ENCODE measurements at places on chromosomes 4 and X.

DNA sequence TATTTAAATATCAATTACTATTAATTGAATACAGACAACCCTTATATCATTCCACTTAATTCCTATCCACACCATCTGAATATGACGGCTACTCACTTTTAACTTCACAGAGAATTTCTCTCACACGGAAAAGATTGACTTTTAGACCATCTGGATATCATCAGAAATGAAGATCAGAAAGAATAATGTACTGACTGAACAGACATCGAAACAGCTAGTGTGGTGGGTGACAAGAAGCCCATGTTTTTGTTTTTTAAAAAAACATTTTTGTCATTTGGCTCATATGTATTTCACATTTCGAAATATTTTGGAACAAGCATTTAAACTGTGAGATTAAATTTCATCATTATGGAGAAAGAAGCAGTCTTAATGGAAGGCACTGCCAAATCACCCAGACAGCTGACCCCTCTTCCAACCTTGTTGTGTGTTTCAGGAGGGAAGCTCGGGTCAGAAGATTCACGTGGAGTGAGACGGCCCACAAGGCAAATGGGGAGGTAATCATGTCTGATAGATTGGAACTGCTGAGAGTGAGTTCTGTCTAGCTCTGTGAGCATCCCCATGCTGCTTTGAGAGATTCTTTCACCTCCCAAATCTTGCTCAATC, 204.2 kb upstream of the RASGEF1B start:
- no peak for DNase-seq

- no peak for DNase-seq
These were observed 640 bp downstream of the BANK1 start for GRCh38 chr4:101791182-101791558.

DNA sequence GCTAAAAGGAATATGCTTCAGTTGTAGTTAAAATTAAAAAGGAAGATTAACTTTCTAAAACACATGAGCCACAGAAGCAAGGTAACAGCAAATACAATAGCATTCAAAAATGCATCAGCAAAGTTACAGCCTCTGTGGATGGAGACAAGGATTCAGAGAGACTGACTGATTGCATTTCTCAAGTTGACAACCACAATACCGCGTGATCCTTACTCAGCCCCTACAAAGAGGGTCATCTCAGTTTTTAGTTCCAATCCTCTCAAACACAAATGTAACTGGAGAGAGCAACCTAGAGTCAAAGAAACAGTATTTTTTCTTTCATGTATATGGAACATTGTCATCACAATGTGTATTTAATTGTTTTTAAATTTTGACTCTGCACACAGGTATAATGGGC, 14.2 kb upstream of the C1QTNF7 start:
- no peak for DNase-seq

- peak; percentile 73 for DNase-seq
These were observed 5.0 kb downstream of the TACC3 start for GRCh38 chr4:1726146-1726934.

DNA sequence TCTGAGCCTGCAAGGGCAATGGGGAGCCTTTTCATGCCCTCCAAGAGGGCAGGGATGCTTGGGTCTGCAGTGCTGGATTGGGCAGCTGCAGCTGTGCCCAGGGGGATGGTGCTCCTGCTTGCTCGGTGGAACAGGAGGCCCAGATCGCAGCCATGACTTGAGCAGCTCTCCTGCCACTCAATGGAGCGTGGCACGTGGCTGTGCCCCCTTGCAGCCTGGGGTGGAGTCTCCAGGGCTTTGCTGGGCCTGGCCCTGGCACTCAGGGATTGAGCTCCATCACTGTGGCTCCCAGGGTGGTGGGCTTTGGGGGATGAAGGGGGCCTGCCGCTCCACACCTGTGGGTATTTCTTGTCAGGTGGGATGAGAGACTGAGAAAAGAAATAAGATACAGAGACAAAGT, 53.4 kb upstream of the IBSP start:
- DNase-seq = no peak

- DNase-seq = no peak
These were observed 2.3 kb upstream of the SLC35A2 start for GRCh38 chrX:48913605-48914366.

DNA sequence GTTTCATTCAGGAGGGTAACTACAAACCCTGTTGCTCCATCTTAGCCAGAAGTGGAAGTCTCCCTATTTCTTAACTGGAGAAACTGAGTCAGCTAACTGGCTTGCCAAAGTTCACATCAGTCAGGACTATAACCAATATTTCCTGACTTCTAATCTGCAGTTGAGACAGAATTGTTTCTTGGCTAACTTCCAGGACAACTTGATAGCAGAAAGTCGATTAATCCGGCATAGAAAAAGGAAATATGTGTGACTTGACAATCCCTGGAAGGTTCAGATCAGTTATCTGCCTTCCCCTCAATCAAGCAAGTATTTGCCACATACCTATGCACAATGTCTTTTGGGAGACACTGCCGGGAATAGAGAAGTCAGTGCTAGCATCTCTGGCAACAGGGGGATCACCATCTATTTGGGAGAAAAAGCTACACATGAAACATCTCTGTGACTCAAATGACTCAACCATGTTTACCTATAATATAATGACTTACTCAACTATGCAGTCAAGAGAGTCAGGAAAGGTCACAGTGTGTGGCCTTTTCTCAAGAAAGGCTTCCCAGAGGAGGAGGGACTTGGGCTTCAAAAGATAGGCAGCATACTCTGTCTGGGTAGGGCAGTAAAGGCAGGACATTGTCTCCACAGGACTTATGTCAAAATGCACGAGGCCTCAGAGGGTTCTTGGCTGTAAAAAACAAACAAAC, 12.4 kb upstream of the LONRF3 start:
- DNase-seq = no peak

GRCh38 chrX:148500423-148501385, at the start of gene AFF2:
Gene AFF2 (plus strand): TSS chrX:148500617. CDS start chrX:148501098, 481 bp downstream.
- DNase-seq = peak; percentile 20

DNA sequence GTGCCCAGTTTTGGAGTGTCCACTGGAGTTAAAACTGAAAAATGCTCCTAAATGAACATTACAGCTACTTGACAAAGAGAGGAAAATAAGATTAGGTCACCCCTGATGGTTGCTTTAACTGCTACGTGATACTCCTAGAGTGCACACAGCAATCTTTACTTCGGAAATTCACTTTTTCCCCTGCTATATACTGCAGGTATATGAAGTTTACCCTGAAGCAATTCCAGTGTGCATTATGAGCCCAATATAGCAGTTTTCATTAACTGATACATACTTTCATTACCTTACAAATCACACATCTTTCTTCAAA, 773 bp upstream of the ZNF827 start:
- DNase-seq = no peak

DNA sequence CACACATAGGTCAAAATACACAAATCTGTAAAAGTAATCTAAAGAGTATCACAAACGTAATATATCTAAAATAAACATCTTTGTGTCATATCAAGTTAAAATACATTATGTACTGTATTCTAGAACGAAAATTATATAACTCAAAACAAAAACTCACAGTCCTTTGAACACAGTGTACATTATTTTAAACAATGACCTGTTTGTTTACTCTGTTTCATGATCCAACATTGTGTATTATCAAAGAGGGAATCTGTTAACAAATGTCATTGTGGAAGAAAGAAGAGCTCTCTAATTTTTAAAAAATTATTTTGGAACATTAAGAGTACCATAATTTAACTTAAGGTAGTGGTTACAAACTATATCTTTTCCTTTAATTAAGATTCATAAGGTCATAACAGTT, 144.1 kb downstream of the FRYL start:
- DNase-seq = no peak

GRCh38 chrX:4150259-4150658, 436.8 kb upstream of the PRKX start:
- DNase-seq = no peak

- DNase-seq = no peak
These were observed 54.9 kb upstream of the IRF2 start for GRCh38 chr4:184529283-184529682.

DNA sequence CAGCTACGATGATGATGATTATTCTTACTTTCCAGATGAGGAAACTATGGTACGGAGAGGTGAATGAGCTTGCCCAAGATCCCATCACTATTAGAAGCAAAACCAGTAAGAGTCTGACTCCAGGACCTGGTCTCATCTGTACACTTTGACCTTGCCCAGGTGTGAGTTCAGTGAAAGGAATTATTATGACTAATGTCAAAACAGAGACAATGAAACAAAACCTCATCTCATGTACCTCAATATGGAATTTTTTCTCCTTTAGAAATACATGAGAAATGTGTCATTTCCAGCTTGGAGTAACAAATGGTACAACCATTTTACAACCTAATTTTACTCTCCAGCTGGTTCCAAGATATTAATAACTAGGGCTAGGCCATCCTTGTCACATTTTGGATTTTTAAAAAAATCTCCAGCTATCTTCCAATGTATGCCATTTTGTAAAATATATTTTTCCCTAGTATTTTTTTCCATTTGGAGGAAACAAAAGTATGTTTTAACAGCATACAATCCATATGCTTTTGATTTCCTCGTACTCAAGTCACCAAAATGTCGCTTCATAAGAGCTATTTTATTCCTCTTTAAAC, 213.8 kb downstream of the PTTG2 start:
- DNase-seq = no peak

DNA sequence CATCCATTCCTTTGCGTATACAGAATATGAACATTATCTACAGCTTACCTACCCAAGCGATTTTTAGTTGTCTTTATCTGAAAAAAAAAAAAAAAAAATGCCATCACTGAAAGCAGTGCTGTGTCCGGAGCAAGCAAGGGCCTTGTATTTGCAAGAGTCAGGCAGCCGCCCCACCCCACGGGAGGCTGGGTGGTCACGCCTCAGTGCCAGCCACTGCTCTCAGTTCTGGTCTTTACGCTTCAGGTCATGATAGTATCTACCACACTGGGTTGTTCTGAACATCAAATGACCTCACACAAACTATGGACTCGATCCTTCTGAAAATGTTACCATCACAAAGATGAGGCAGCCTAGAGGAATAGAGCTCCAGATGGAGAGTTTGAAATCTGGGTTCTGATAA, 62.7 kb upstream of the HELT start:
- no peak for DNase-seq

GRCh38 chrX:150483356-150483985, 85.0 kb upstream of the MTM1 start:
- no peak for DNase-seq

DNA sequence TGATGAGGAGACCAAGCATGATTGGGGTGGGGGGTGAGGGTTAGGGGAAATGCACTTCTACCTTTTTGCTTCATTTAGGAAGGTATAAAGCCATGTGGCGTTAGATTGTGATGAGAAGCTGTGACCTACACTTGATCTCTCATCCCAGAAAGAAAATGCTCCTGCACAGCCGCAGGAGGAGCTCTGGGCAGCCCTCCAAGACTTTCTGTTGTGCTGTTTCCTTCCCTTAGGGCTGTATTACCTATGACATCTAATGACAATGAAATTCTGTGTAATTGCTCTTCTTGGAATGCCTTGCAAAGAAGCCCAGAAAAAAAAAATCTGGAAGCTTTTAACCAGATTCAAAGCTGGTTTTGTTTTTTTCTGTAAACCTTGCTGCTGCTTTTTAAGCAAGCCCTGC, 13.4 kb downstream of the PRPS2 start:
- no peak for DNase-seq

DNA sequence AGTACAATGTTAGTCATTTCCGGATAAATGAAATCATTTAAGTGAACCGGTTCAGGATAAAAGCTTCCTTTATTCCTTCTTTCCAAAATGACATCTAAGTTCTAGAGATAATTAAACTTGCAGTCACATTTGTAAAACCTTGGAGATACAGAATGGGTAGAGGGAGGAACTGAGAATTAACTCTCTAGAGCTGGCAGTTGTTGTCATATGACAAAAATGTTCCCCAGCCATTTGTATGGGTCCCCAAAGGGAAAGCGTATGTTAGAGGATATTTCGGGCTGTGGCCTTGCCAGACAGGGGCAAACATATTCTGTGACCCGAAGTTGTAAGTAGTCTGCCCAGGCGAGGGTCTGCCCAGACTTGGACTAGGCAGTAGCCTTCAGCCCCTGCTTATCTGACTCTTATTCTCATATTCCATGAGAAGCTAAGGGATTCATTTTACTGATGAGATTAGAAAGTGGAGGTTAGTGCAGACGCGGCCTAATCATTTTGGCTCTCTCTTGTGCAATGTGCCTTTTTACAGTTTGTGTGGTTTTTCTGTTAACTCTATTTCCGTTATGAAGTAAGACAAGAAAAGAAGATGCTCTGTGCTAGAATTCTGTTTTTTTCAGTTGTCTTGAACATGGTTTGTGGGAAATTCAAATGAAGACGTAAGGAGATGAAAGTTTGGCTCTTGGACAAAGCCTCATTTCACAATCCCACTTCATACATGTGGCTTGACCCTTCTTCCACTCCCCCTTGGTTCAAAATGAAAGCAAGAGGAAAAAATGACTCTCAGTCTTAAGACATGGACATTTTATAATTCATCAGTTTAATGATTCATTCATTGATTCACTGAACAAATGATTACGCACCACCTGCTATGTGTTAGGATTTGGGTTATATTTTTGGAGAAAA, 2394.2 kb upstream of the AGA start:
- DNase-seq = no peak

DNA sequence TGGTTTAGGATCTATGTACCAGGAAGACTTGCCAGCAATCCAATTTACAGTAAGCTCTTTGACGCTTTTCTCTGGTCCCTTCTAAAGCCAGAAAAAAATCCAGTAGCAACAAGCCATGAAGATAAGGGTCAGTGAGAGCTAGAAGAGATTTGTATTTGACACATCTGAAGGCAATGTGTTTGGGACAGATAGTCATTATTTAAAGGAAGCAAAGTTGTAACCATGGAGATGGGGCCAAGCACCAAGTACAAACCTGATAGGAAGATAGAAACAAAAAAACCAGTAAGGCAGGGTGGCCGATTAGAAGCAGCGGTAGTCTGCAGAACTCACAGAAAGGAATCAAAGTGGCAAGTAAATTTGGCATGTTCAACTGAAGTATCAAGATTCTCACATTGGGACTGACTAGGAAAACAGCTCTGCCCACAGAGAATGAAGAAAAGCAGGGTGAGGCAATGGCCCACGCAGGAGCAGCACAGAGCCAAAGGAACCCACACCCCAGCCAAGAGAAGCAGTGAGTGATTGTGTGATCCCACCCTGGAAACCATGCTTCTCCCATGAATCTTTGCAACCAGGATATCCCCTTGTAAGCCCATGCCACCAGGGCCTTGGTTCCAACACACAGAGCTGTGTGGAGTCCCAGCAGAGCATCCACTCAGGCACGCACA, 12.9 kb upstream of the C4orf54 start:
- DNase-seq = no peak

DNA sequence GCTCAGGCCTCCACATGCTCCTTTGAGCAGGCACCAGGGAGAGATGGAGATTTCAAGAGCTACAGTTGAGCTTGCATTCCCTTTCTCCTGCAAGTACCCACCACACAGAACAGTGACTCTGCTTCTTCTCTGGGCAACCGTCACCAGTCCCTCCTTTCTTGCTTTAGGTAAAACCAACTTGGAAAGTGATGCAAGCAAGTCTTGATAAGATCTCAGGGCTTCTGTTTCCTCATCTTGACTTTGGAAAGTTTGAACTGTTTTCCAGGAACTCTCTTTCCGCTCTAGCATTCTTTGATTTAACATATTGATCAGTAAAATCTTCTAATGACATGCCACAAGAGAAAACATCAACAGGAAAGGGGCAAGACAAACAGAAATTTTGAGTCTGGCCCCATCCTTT, 73.7 kb downstream of the USP46 start:
- no peak for DNase-seq

GRCh38 chrX:128458888-128459287, 406.7 kb upstream of the ACTRT1 start:
- no peak for DNase-seq

- no peak for DNase-seq
These were observed 213.2 kb downstream of the KDR start for GRCh38 chr4:54912155-54912554.

GRCh38 chr4:1647432-1647831, 36.7 kb downstream of the FAM53A start:
- no peak for DNase-seq

All from stimulated activated CD8-positive, alpha-beta memory T cell treated with anti-CD3 and anti-CD28 coated beads, Interleukin-15, amount 100 ng/mL, for 48 hours (primary cell).